ENCODE measurements at places on chromosomes 5 and 9.

- DNase-seq, result no peak
Measured at GRCh38 chr5:176789873-176790615, 20.3 kb upstream of the UNC5A start.

GRCh38 chr5:39599721-39600431 lies 175.1 kb upstream of the DAB2 start:
- peak; percentile 56 for DNase-seq

- no peak for DNase-seq
Measured at GRCh38 chr9:14822666-14823065, 87.6 kb downstream of the FREM1 start.

GRCh38 chr5:139374909-139375308 lies 8.2 kb downstream of the SLC23A1 start:
- no peak for DNase-seq

DNA sequence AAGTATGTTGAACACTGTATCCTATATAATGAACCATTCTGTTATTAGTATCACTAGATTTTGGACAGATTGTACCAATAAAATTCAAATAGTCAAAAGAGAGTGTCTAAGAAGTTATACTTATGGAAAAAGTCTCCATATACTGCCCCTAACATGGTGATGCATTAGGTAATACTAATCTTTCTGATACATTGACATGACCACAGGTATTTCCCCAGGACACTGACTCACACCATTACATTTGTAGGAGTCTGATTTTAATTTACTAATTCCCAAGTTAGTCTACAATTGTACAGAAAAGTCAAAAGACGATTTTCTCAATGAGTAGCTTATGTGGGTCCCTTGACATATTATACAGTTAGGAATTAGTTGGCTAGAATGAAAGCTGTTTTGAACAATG lies 593.8 kb downstream of the ISL1 start:
- no peak for DNase-seq

- DNase-seq, result no peak
Measured at GRCh38 chr9:134895097-134895496, 14.5 kb downstream of the FCN2 start.

- DNase-seq, result no peak
Measured at GRCh38 chr5:14063138-14063537, 80.0 kb upstream of the TRIO start.

Measured in NCI-H748 treated with DMSO at 0.1 percent for 48 hours (cell line).